GM12864 (cell line): ENCODE measurements at places on chromosomes 6 and 20.

DNA sequence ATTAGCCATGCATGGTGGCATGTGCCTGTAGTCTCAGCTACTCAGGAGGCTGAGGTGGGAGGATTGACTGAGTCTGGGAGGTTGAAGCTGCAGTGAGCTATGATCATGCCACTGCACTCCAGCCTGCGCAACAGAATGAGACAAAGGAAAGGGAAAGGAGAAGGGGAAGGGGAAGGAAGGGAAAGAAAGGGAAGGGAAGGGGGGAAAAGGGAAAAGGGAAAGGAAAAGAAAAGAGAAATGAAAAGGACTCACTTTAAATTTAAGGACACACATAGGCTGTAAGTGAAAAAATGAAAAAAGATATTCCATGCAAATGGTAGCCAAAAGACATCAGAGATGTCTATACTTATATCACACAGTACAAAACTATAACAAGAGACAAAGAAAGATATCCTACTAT is 74.2 kb downstream of the COL21A1 start:
- no peak for DNase-seq

GRCh38 chr20:49724408-49725223 is 10.9 kb upstream of the B4GALT5 start:
- DNase-seq, result no peak

- DNase-seq, result no peak
Measured at GRCh38 chr20:32886652-32887051, 27.9 kb downstream of the EFCAB8 start.

DNA sequence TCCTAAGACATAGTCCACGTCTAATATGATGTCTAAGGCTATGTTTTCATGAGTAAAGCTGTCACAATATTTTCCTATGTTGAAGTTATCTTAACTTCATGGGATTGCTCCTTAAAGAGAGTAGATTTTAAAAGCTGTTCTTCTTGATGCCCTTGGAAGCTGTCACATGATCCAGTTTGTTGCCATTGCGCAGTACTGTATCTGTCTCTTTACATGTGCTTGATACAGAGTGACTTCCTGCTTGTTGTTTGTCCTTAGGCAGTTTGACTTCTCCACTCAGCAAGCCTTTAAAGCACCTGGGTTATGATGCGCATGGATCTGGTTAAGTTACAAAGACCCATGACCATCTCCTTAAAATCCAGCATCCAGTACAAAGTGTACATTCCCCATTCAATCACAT is 85.4 kb downstream of the CDYL start:
- no peak for DNase-seq

- no peak for DNase-seq
Measured at GRCh38 chr20:46631212-46631869, 19.9 kb downstream of the SLC13A3 start.
